Hematopoietic multipotent progenitor cell treated with erythropoietin and hydrocortisone succinate and interleukin-3 and kit ligand, for 17 days (in vitro differentiated cells): ENCODE measurements at places on chromosomes 13 and 19.

DNA sequence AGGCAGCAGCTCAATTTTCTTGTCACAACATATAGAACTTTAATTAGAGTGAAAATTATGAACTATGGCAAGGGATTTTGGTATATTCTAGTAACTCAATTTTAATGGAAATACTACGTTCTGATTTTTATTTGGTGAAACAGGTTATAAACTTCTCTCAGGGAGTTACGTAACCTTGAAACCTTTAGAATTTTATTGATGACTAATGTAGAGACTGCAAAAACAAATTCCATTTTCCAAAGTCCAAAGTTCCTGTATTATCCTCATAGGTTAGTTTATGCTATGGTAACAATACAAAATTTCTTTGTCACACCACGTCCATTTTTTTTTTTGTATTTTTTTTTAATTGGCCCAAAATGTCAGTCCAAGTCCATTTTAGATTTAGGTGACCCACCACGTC, 185.7 kb downstream of the KLF5 start:
- DNase-seq = no peak

DNA sequence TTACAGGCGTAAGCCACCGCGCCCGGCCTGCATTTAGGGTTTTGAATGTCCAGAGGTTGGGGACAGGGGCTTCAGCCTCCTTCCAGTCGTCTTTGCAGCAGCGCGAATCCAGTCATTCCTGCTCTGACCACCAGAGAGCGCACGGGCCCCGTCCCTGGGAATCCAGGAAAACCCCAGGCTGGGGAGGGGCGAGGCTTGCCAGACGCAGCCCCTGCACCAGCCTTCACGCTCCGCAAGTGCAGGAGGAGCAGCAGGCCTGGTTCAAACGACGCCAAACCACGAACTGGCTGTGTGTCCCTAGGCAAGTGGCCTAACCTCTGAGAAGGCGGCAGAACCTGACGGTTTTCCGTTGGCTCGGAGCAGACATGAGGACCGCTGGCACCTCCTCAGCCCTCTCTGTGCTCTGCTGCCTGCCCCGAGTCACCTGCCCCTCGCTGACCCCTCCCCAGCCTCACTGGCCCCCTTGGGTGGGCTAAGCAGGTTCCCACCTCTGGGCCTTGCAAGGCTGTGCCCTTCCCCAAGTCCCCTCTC, 2.0 kb upstream of the RNF126 start:
- DNase-seq = peak; percentile 68

- DNase-seq = no peak
Observed at GRCh38 chr13:29849071-29849631, 1.3 kb downstream of the UBL3 start.

- no peak for DNase-seq
Observed at GRCh38 chr13:77774181-77774580, 76.7 kb downstream of the SLAIN1 start.

- no peak for DNase-seq
Observed at GRCh38 chr19:6778386-6778785, 5.9 kb downstream of the VAV1 start.

- no peak for DNase-seq
Observed at GRCh38 chr19:35194012-35194984, 34.2 kb downstream of the FAM187B start.

GRCh38 chr13:34417896-34418295, 524.2 kb upstream of the NBEA start:
- no peak for DNase-seq

- DNase-seq = no peak
Observed at GRCh38 chr13:75864718-75865117, 228.6 kb downstream of the LMO7 start.

- no peak for DNase-seq
Observed at GRCh38 chr19:50500060-50500752, 10.8 kb downstream of the JOSD2 start.
